ENCODE measurements at places on chromosomes 16 and 17. TPM values are rescaled to one million over a fixed set of nuclear protein-coding genes. Genes with fewer than 3 reads are reported as not detected.

GRCh38 chr17:7845359-7846062, 9.4 kb upstream of the TMEM88 start:
- H3K27me3 ChIP-seq, result no peaks in the 10 kb centered on the region
- H3K27ac ChIP-seq, result peak overlapping the region; percentile 99
- H3K36me3 ChIP-seq, result no peaks in the 10 kb centered on the region
- peak overlapping the region; percentile 93 for H3K4me3 ChIP-seq

DNA sequence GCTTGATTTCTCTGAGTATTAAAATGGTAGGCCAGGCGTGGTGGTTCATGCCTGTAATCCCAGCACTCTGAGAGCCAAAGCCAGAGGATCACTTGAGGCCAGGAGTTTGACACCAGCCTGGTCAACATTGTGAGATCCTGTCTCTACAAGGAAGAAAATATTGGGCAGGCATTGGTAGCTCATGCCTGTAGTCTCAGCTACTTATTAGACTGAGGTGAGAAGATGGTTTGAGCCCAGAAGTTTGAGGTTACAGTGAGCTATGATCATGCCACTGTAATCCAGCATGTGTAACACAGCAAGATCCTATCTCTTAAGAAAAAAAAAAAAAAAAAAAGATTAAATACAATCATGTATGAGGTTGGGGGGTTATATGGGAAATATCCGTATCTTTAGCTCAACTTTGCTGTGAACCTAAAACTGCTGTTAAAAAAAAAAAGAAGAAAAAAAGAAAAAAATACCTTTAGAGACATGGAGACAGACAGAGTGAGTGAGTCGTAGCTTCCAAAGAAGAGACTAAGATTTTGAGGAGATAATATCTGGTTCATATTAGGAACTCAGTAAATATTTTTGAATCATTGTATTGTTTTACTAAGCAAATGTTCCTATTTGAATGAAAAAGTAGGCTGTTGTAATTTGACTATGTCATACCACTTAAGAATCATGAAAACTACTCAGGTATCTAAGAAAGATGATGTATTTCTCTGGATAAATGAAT, 325.7 kb upstream of the TBX2 start:
- no peaks in the 10 kb centered on the region for H3K4me1 ChIP-seq
- H3K4me3 ChIP-seq, result no peak overlapping the region
- H3K36me3 ChIP-seq, result no peaks in the 10 kb centered on the region

The AOC2 gene
- total RNA-seq, result 3.5 TPM

GRCh38 chr16:79436885-79437284, 163.7 kb downstream of the MAF start:
- no peaks in the 10 kb centered on the region for H3K4me1 ChIP-seq
- H3K4me3 ChIP-seq, result no peak overlapping the region
- no peaks in the 10 kb centered on the region for H3K27me3 ChIP-seq
- H3K27ac ChIP-seq, result no peak overlapping the region

DNA sequence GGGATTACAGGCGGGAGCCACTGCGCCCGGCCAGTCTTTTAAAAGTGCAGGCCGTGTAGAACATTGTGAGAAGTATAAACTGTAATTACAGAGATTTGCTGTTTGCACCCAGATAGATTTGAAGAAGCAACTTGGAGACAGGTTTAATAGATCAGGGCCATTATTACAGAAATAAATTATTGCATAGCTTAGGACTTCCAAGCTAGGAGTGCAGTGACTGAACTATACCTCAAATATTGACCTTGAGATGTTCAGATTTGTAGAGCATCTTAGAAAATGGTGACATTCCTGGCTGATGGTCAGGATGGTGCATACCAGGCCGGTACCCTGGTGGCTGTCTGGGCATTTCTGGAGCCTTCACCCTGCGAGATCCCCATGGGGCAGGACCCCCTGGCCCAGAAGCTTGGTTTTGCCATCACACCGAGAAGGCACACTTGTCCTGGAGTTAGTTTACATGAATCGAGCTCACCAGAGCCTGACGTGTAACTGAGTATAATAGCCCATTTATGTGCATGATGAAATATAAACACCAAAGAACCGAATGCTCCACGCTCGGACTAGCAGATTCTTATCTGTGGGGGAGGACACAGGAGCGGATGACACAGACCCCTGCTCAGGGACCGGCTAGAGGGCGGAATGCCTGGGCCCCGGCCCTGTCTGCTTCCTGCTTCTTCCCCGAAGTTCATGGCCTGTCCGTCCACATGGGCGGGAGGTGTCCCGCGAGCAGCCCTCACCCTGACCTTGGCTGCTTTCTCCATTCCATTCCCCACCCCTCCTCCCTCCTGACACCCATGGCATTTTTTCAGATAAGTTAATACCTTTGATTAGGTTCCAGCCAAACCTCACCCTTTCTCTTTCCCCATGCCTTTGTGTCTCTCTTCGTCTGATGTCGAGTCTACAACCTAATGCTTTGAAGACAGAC, 32.1 kb downstream of the CCDC40 start:
- no peaks in the 10 kb centered on the region for H3K27me3 ChIP-seq
- no peak overlapping the region for H3K27ac ChIP-seq
- H3K4me3 ChIP-seq, result no peak overlapping the region
- H3K4me1 ChIP-seq, result peaks cover 5% of the 10 kb centered on the region
- DNase-seq, result no peak
- no peaks in the 10 kb centered on the region for H3K36me3 ChIP-seq

The C16orf96 gene
- not detected for total RNA-seq

GRCh38 chr17:79046916-79047280, 22.9 kb downstream of the C1QTNF1 start:
- peak; percentile 28 for DNase-seq
- no peak overlapping the region for H3K27ac ChIP-seq
- H3K36me3 ChIP-seq, result no peaks in the 10 kb centered on the region
- no peak overlapping the region for H3K4me3 ChIP-seq

The PTGES3L gene
- 0.55 TPM for total RNA-seq

DNA sequence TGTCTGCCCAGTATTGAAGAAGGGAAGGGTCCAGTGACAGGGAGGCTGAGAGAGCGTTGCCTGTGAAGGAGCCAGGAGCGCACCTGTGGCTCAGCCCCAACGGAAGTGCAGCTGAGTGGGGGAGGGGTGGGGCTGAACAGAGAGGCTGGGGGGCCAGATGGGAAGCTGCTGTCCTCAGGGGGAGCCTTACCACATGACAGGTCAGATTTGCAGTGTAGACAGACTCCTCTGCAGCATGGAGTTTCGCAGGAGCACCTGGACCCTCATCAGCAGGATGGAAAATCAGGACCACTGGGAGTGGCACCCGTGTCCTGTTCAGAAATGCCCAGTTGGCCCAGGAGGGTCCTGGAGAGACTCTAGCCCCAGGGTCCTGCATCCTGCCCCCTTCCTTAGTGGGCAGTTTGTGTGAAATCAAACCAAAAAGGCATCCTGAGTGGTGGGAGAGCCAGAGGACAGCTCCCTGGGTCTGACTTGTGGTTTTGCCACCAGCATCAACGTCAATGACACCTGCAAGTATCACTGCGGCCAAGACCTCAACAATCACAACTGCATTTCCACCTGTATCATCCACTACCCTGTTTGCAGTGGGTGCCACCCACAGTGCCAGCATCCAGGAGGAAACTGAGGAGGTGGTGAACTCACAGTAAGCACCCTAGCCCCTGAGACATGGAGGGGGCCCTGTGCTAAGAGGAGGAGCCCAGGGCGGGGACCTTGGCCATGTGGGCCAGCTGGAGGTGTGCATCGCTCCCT, 7.8 kb downstream of the CD300A start:
- H3K4me3 ChIP-seq, result peak overlapping the region; percentile 72
- peaks cover 84% of the 10 kb centered on the region for H3K4me1 ChIP-seq
- no peak for DNase-seq
- H3K27me3 ChIP-seq, result no peaks in the 10 kb centered on the region

DNA sequence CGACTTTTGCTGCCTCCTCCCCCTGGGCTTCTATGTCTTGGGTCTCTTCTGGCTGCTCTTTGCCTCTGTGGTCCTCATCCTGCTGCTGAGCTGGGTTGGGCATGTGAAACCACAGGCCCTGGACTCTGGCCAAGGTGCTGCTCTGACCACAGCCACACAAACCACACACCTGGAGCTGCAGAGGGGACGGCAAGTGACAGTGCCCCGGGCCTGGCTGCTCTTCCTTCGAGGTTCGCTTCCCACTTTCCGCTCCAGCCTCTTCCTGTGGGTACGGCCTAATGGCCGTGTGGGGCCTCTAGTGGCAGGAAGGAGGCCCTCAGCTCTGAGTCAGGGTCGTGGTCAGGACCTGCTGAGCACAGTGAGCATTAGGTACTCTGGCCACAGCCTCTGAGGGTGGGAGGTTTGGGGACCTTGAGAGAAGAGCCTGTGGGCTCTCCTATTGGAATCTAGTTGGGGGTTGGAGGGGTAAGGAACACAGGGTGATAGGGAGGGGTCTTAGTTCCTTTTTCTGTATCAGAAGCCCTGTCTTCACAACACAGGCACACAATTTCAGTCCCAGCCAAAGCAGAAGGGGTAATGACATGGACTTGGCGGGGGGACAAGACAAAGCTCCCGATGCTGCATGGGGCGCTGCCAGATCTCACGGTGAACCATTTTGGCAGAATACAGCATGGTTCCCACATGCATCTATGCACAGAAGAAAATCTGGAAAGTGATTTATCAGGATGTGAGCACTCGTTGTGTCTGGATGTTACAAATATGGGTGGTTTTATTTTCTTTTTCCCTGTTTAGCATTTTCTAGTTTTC, 2.3 kb downstream of the GP1BA start:
- no peak for DNase-seq
- H3K27ac ChIP-seq, result peak overlapping the region; percentile 49
- peaks cover 37% of the 10 kb centered on the region for H3K4me1 ChIP-seq

GRCh38 chr16:76614269-76614668, 337.1 kb downstream of the CNTNAP4 start:
- H3K4me1 ChIP-seq, result no peaks in the 10 kb centered on the region
- H3K27ac ChIP-seq, result no peak overlapping the region
- peaks cover 5% of the 10 kb centered on the region for H3K36me3 ChIP-seq
- no peak for DNase-seq
- no peaks in the 10 kb centered on the region for H3K27me3 ChIP-seq

DNA sequence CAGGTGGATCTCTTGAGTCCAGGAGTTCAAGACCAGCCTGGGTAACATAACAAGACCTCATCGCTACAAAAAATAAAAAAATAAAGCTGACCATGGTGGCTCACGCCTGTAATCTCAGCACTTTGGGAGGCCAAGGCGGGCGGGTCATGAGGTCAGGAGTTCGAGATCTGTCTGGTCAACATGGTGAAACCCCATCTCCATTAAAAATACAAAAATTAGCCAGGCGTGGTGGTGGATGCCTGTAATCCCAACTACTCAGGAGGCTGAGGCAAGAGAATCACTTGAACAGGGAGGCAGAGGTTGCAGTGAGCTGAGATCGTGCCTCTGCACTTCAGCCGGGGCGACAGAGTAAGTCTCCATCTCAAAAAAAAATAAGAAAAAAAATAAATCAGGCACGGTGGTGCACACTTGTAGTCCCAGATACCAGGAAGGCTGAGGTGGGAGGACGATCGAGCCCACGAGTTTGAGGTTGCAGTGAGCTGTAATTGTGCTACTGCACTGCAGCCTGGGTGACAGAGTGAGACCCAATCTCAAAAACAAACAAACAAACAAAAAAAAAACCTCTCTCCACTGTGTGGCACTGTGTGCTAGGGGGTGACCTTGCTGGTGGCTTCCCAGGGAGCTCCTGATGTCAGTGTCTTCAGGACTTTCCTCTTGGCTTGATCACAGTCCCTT, 19.8 kb upstream of the MAPK3 start:
- H3K27me3 ChIP-seq, result no peaks in the 10 kb centered on the region
- H3K36me3 ChIP-seq, result no peaks in the 10 kb centered on the region
- H3K27ac ChIP-seq, result peak overlapping the region; percentile 71
- DNase-seq, result no peak

The TP53TG3 gene
- not detected for total RNA-seq

GRCh38 chr17:8869114-8869815, 1.8 kb upstream of the PIK3R6 start:
- H3K27me3 ChIP-seq, result no peaks in the 10 kb centered on the region
- H3K4me1 ChIP-seq, result peaks cover 49% of the 10 kb centered on the region
- DNase-seq, result no peak
- H3K36me3 ChIP-seq, result no peaks in the 10 kb centered on the region
- H3K4me3 ChIP-seq, result peak overlapping the region; percentile 78
- H3K27ac ChIP-seq, result peak overlapping the region; percentile 58

DNA sequence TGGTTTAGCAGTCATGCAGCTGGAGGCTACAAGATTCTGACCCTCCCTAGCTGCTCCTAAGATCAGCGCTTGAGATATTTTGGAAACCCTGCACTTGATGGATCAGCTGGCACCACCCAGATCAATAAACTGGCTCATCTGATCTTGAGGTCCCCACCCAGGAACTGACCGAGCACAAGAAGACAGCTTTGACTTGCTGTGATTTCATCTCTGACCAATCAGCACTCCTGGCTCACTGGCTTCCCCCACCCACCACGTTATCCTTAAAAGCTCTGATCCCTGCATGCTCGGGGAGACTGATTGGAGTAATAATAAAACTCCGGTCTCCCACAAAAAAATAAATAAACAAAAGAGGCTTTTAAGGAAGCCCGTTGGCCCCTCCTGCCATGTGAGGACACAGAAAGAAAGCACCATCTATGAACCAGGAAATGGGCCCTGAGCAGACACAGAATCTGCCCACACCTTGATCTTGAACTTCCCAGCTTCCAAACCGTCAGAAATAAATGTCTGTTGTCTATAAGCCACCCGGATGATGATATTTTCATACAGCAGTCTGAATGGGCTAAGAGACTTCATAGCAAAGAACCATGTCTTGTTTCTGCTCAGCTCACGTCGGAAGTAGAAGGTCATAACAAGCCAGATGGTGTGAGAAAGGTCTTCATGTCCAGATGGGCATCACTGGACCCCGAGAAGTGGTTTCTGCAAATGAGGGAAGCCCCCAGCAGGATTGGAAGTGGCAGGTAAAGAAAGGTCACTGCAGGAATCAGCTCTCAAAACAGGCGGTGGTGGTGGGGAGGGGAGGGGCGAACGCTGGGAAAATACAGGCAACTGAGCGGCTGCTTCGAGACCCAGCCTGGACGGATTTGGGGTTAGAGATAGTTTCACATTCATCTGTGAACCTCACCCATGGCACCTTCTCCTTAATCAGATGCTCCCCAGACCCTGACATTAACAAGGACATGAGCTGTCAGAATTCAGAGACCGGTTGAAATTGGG, 19.8 kb upstream of the RPH3AL start:
- peaks cover 5% of the 10 kb centered on the region for H3K4me1 ChIP-seq
- no peak overlapping the region for H3K4me3 ChIP-seq
- H3K27ac ChIP-seq, result no peak overlapping the region
- DNase-seq, result no peak

The MMP15 gene
- not detected for total RNA-seq

- H3K27me3 ChIP-seq, result peaks cover 18% of the 10 kb centered on the region
- no peaks in the 10 kb centered on the region for H3K4me1 ChIP-seq
- H3K27ac ChIP-seq, result no peak overlapping the region
- no peak for DNase-seq
These were observed 42.1 kb upstream of the DLX4 start for GRCh38 chr17:49926886-49927285.

The DCXR gene
- total RNA-seq, result 136 TPM

DNA sequence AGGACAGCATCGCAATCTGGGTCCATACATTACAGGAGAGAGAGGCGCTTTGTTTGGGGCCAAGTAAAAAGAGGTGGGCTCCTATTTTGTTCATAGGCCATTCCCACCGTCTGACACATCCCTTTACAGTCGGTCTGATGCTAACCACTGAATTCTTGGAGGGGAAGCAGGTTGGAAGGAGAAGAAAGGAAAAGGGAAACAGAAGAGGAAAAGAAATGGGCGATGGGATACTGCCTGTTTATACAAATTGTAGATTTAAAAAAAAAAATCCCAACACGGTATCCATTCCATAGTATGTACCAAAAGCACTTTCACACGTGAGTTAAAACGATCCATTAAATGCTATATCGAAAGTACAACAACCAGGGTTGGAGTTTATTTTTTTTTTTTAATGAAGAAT, 4.0 kb upstream of the ZFHX3 start:
- peaks cover 25% of the 10 kb centered on the region for H3K27me3 ChIP-seq
- no peak for DNase-seq
- peaks cover 30% of the 10 kb centered on the region for H3K4me1 ChIP-seq
- H3K4me3 ChIP-seq, result no peak overlapping the region
- no peak overlapping the region for H3K27ac ChIP-seq

The CBLN1 gene
- total RNA-seq, result not detected
